ENCODE measurements at places on chromosomes 1 and 21. TPM values are rescaled to one million over a fixed set of nuclear protein-coding genes. Genes with fewer than 3 reads are reported as not detected.

DNA sequence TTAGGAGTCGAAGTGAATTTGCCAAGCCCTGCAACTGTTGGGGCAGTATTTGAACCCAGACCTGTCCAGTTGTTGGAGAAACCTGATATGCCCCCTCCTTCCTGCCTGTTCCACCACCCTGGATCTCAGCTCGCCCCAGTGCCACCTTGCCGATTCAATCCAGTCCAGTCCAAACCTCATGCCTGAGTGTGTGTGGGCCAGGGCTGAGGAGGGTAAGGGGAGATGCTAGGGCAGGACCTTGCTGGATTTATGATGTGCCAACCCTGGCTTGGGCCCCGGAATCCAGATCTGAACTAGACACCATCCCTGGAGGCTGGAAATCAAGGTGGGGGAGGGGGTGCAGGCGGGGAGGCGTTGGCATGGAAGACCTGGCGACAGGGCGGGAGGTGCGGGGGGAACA, 98.9 kb upstream of the WNT4 start:
- H3K4me3 ChIP-seq: no peak overlapping the region
- no peaks in the 10 kb centered on the region for H3K36me3 ChIP-seq
- no peaks in the 10 kb centered on the region for H3K4me1 ChIP-seq
- H3K27me3 ChIP-seq: no peaks in the 10 kb centered on the region

- H3K27me3 ChIP-seq: no peaks in the 10 kb centered on the region
- H3K4me1 ChIP-seq: no peaks in the 10 kb centered on the region
- DNase-seq: no peak
- H3K36me3 ChIP-seq: no peaks in the 10 kb centered on the region
- no peak overlapping the region for H3K27ac ChIP-seq
Observed at GRCh38 chr1:28848416-28848815, 36.4 kb downstream of the OPRD1 start.

DNA sequence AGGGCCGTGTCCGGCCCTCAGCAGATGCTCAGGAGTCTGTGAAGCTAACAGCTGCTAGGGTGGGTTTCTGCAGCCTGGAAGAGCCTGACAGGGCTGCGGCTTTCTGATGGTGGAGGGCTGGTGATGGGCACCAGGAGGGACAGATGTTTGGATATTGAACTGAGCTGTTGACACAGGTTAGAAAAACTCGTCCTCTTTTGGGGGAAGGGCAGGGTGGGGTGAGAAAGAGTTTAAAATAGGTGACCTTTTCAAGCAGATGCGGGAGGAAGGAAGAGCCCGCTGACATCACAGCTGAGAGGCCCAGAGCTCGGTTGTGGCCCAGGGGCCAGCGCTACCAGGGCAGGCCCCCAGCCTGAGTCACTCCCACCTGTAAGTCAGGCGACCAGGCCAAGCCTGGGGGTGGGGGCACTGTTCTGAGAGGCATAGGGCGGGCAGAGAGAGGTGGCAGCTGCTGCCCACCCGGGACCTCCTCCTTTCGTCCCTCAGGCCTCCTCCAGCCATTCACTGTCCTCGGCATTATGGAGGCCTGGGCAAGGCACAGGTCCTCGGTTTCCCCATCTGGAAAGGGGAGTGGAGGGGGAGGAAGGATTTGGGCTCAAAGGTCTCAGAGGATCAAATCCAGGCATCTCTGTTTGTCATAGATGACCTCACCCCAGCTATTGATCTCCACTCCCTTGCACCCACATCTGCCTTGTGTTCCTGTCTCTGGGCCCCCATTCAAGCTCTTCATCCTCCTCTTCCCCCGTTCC, 32.3 kb upstream of the ID3 start:
- no peaks in the 10 kb centered on the region for H3K27me3 ChIP-seq
- H3K4me1 ChIP-seq: peaks cover 6% of the 10 kb centered on the region
- no peak for DNase-seq
- no peaks in the 10 kb centered on the region for H3K36me3 ChIP-seq
- no peak overlapping the region for H3K27ac ChIP-seq

DNA sequence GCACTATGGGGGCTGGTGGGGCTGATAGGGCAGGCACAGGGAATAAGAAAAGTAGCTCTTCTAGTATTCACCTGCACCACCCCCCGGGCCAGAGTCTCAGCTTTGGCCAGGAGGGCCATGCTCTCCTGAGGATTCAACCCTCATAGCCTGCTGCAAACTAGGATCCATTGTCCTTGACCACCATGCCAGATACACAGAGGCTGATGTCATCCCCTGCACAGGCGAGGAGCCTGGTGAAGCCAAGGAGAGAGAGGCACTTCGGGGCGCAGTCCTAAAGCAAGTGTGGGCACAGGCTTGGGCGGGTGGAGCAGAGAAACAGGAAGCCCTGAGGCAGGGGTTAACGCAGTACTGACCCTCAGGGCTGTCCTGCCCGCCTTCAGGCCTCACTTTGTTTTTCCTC, 29.5 kb downstream of the TMEM53 start:
- H3K36me3 ChIP-seq: peaks cover 45% of the 10 kb centered on the region
- DNase-seq: no peak
- H3K4me3 ChIP-seq: no peak overlapping the region
- no peaks in the 10 kb centered on the region for H3K27me3 ChIP-seq
- no peak overlapping the region for H3K27ac ChIP-seq

- H3K4me3 ChIP-seq: no peak overlapping the region
- H3K27me3 ChIP-seq: no peaks in the 10 kb centered on the region
- H3K4me1 ChIP-seq: no peaks in the 10 kb centered on the region
- no peaks in the 10 kb centered on the region for H3K36me3 ChIP-seq
- no peak overlapping the region for H3K27ac ChIP-seq
Observed at GRCh38 chr1:16199700-16200099, 12.8 kb downstream of the ARHGEF19 start.

GRCh38 chr1:114368560-114369255, 142.3 kb downstream of the TRIM33 start:
- H3K27me3 ChIP-seq: no peaks in the 10 kb centered on the region
- no peak overlapping the region for H3K4me3 ChIP-seq
- no peaks in the 10 kb centered on the region for H3K4me1 ChIP-seq
- H3K27ac ChIP-seq: no peak overlapping the region
- no peak for DNase-seq

DNA sequence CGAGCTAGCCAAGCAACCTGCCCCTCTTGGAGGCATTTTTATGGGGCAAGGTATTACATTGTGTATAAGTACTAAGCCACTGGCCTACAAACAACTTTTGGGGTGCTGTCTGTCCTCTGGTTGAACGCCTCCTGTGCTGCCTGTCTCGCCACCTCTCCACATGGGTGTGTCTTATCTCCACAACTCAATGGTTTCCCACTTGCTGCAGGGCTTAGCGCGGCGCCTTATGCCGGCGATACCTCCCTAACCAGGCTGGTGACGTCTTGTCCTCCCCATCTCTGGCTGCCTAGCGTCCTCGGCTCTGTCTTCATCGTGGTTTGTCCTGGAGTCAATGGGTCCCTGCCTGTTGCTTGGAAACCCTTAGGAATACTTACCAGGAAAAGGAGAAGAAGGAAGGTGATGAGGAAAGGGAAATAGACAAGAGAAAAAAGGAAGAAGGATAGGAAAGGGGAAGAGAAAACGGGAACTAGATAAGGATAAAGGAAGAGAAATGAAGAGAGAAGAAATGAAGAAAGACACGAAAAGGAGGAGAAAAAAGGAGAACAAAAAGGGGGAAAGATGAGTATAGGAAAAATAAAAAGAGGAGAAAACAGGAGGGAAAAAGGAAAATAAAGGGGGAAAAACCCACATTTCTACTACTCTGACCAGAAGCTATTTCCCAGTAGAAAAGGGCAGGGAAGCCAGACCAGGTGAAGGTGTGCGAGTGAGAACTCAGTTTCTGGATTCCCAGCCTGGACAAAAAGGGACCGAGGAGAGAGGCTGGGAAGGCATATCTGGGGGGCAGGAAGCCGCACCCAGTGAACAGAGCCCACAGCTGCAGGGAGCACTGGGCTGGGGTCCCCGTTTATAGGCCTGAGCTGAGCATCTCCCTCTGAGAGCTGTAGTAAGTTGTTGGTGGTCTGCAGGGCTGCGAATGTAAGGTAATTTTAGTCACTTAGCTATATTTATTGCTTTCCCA, 86.2 kb downstream of the CLIC6 start:
- H3K27me3 ChIP-seq: peaks cover 3% of the 10 kb centered on the region
- no peak overlapping the region for H3K4me3 ChIP-seq
- no peak for DNase-seq
- no peak overlapping the region for H3K27ac ChIP-seq
- H3K36me3 ChIP-seq: no peaks in the 10 kb centered on the region
- H3K4me1 ChIP-seq: no peaks in the 10 kb centered on the region

DNA sequence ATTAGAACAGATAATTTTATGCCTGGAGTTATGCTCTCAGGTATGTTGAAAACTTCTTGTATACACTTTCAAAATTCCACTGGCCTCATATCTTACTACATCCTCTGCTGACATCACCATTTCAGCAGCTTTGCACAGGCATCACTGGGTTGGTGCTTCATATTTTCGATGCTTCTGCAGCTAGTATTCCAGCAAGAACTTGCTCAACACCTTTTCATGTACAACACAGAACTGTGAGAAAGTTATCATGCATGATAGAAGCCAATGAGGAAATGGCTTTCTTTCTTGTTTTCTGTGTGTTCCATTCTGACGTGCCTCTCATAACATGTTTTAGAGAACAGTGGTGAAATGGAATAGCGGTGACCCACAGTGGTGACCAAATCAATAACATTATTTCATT, 5.1 kb upstream of the GBP5 start:
- DNase-seq: no peak
- H3K27ac ChIP-seq: no peak overlapping the region
- H3K4me1 ChIP-seq: no peaks in the 10 kb centered on the region
- no peaks in the 10 kb centered on the region for H3K27me3 ChIP-seq
- no peak overlapping the region for H3K4me3 ChIP-seq

GRCh38 chr1:190906206-190906725, 428.6 kb upstream of the BRINP3 start:
- no peaks in the 10 kb centered on the region for H3K36me3 ChIP-seq
- DNase-seq: no peak
- no peak overlapping the region for H3K4me3 ChIP-seq
- H3K27ac ChIP-seq: no peak overlapping the region
- H3K27me3 ChIP-seq: no peaks in the 10 kb centered on the region

DNA sequence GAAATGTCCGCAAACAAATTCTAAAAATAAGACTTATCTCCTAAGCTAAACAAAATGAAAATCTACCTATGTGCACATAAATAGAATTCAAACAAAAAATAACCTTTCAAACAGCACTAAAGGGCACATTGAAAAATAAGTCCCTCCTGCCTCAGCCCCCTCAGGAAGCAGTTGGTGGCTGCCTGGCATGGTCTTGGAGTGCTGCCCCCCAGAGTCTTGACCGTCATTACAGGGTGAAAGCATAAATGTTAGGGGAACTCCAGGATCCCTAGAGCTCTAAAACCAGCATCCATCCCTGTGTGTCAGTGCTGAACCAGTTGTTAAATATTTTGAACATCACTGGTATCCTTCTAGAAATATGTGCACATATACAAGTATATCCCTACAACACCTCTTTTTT, 6.5 kb upstream of the NPL start:
- H3K27me3 ChIP-seq: peaks cover 2% of the 10 kb centered on the region
- no peaks in the 10 kb centered on the region for H3K4me1 ChIP-seq
- H3K4me3 ChIP-seq: no peak overlapping the region
- DNase-seq: no peak

DNA sequence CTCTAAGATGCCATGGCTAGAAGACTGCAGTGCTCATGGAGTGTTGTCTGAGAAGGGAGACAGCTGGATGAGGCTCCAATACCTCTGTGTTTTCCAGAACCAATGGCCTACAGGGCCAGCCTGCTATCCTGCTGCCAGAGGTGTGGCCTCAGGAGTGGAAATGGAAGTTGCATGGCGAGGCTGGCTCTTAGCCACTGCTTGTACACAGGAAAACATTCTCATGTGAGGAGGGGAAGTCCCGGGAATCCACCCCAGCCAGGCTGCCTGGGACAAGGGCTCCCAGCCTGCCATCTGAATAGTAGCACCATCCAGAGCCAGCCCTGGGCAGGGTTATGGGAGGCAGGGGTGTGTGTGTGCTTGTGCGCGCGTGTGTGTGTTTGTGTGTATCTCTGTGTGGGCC, 56.5 kb downstream of the SDC3 start:
- peaks cover 8% of the 10 kb centered on the region for H3K4me1 ChIP-seq
- DNase-seq: no peak
- H3K27ac ChIP-seq: no peak overlapping the region
- no peaks in the 10 kb centered on the region for H3K36me3 ChIP-seq

DNA sequence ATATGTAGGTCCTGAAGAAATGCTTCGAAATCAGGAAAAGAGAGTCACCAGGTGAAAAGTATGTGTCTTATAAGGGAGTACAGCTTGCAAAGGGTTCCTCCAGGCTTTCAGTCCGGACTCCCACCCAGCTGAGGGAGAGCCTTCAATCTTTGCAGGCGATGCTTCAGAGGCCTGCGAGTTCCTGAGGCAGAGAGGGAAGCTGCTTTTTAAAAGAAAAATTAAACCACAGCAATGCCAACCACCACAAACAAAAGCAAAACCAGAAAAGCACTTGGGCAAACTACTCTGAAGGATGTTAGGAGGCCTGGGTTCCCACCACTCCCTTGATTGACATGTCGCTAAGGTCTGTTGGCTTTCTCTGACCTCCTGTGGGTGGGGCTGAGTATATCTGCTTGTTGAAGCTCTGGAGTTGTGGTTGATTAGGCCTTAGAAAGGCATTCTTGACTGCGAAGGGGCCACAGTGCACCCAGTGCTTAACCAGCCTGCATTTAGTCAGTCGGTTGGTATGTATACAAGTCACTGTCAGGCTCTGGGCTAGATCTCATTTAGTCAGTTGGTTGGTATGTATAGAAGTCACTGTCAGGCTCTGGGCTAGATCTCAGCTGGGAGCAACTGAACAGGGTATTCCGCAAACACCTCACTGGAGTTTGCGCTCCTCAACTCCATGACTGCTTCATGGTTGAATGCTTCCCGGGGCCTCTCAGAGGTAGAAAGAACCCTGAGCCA, 1.2 kb downstream of the NIPAL3 start:
- H3K27ac ChIP-seq: no peak overlapping the region
- no peaks in the 10 kb centered on the region for H3K36me3 ChIP-seq
- H3K27me3 ChIP-seq: no peaks in the 10 kb centered on the region
- no peak for DNase-seq

GRCh38 chr1:27599605-27600497, 4.1 kb downstream of the AHDC1 start:
- H3K4me3 ChIP-seq: peak overlapping the region; percentile 17
- H3K27ac ChIP-seq: peak overlapping the region; percentile 72
- peaks cover 60% of the 10 kb centered on the region for H3K4me1 ChIP-seq
- DNase-seq: no peak
- H3K36me3 ChIP-seq: no peaks in the 10 kb centered on the region

- no peak overlapping the region for H3K27ac ChIP-seq
- no peak for DNase-seq
- no peaks in the 10 kb centered on the region for H3K36me3 ChIP-seq
- no peaks in the 10 kb centered on the region for H3K27me3 ChIP-seq
Observed at GRCh38 chr1:103561643-103562395, 9.6 kb upstream of the AMY2B start.

DNA sequence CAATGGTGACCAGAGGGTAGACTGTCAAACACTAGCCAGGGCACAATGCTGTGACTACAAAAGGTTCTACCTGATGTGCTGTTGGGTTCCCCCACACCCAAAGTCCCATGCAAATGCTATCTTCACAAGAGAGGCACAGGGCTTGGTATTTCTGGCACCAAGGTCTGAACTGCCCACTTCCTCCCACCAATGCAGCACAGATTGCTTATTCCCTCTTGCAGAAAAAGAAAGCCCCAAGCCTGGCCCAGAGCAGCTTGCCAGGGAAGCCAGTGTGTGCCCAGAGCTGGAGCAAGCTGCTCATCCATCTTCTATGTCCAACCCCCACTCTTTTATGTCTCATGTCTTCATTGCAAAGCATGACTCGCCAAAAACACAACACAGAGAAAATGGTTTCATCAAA, 149.4 kb upstream of the CAMK1G start:
- DNase-seq: no peak
- peaks cover 32% of the 10 kb centered on the region for H3K27me3 ChIP-seq
- H3K27ac ChIP-seq: no peak overlapping the region
- no peak overlapping the region for H3K4me3 ChIP-seq

MYOG gene
- not detected for total RNA-seq

VWA5B1 gene
- not detected for total RNA-seq

S100B gene
- not detected for total RNA-seq

WRAP73 gene
- 41.8 TPM for total RNA-seq

BOLA1 gene
- 15.7 TPM for total RNA-seq

KCNE1 gene
- 0.13 TPM for total RNA-seq
